Activated CD8-positive, alpha-beta memory T cell treated with anti-CD3 and anti-CD28 coated beads for 4 hours (primary cell): ENCODE measurements at places on chromosomes 5 and 9.

DNA sequence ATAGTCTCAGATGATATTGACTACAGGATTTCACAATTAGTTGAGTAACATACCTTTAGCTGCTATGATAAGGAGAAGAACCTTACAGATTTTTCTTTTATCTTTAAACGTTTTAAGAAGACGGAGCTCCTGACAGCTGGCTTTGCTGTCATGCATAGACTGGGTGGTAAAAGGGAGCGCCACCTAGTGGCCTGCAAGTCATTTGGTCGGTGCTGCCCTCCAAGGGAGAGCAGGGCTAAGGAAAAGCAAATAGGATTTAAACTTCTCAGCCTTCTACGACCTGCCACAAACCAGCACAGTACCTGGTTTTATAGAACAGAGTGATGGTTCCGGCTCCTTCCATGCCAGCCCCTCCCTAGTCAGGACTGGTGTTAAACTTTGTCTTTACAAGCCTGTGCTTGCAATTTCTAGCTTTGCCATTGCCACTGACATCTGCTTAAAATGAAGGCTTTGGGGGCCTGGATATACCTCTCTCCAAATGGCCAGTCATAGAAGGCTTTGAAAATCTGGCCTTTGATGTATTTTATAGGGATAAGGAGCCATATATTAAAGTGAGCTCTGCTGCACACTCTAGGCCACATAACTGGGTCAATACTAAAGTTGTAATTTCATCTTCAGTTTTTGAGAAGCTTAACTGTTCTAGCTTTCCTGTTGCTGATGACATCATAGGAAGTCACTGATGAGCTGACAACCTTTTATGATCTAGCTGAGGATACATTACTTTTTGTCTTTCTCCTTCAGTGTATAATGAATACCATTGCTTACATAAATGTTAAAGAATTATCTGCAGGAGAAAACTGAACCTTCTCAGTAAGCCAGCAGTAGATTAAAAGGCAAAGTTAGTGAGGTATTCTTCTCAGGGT lies 31.1 kb upstream of the ADAMTSL1 start:
- DNase-seq = no peak

DNA sequence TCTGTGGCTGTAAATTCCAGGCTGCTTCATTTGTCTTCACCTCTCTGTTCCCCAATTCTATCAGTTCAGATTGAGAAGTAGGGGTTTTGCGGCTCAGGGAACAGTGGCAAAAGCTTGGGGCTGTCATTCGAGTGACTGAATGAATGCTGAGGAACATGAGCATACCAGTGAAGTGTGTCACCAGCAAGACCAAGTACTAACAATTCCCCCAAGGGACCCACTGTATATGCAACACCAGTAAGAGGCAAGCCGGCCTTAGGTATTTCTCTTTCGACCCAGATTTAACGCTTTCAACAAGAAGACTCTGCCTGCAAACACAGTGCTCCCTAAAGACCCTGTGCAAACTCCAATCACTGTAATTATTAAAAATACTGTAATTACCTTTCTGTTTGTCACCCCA lies 25.8 kb downstream of the KLHL3 start:
- no peak for DNase-seq

GRCh38 chr5:16907270-16907669 lies 28.8 kb downstream of the MYO10 start:
- no peak for DNase-seq

GRCh38 chr5:5981562-5981961 lies 396.8 kb downstream of the MED10 start:
- no peak for DNase-seq

DNA sequence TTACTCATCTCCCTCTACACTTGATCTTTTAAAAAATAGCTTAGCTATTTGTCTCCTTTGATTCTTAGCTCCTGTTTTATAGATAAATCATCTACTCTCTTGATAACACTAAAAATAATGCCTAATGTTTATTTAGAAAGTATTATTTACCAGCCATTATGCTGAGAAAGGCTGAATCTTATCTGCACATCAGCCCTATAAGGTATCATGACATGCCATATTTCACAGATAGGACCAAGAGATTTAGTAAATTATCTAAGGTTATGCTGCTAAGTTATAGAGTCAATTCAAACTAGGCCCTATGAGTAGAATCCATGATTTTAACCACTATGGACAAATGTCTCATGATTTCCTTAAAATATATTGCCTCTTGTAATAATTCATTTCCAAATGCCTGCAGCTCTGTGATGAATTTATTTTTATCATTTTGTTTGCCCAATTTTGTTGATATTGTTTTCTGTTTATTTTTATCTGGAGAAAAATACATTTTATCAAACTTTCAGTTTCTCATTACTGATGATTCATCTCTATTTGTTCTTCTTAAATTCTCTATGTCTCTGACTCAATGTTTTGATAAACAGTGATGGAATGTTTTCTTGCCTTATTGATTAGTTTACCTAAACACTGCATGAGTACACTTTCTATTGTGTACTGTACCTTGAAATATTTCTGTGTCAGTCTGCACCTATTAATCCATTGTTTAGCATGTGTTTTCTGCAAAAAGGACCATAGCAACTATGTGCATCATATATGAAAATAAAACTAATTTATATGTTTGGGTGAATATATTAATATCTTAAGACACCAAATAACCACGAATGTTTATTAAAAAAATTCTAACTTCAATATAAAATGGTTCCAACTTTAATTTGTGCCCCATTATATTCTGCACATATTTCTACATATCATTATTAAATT lies 300.8 kb downstream of the CDH9 start:
- no peak for DNase-seq

DNA sequence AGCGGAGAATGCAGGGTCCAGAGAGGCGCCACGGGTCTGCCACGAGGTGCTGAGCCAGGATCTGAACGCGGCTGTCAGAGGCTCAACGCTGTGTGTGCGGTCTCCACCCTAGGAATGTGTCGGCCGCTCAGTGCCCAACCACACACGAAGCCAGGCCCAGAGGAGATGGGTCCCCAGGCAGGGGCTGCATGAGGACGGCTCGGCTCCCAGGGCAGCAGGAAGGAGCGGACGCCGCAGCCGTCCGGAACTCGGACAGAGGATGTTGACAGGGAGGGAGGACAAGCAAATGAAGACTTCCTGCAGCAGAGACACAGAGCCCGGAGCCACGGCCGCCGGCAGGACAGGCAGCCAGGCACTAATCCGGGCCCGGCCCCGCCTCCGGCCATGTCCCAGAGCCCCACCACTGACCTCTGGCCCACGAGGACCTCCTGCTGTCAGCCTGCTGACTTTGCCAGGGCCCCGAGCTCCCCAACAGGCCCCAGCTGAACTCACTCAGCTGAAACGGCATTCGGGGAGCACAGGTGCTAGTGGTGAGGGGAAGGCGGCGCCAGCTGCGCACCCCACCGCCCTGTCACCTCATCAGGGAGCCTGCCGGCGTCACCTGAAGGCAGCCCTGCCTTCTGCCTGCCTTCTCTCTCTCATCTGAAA lies 12.7 kb downstream of the VAV2 start:
- no peak for DNase-seq

GRCh38 chr5:149902177-149902576 lies 42.4 kb downstream of the PDE6A start:
- DNase-seq = no peak

GRCh38 chr5:101012880-101013279 lies 109.8 kb upstream of the ST8SIA4 start:
- DNase-seq = no peak

- no peak for DNase-seq
These were observed 19.3 kb upstream of the SLC25A51 start for GRCh38 chr9:37923118-37923795.

- DNase-seq = no peak
These were observed 82.7 kb upstream of the PANK3 start for GRCh38 chr5:168661593-168662485.

- DNase-seq = no peak
These were observed 9.9 kb downstream of the LEAP2 start for GRCh38 chr5:132883261-132883834.

GRCh38 chr5:86570427-86571083 lies 47.2 kb upstream of the COX7C start:
- no peak for DNase-seq

DNA sequence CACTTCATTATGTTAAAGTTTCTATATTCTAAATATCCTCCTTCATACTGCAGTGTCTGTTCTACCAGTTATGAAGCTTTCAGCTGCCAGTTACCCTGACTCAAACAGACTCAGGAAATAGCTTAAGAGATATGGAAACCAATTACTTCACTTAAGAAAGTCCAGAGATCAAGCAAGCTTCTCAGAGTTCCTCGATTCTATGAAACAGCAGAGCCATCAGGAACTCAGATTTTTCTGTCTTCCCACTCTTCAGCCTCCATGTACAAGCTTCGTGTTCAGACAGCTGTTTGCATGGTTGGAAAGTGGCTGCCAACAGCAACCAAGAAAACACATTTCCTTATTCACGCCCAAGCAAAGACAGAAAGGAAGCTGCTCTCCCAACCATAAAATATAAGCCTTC lies 216.1 kb downstream of the ACTL7B start:
- DNase-seq = no peak

DNA sequence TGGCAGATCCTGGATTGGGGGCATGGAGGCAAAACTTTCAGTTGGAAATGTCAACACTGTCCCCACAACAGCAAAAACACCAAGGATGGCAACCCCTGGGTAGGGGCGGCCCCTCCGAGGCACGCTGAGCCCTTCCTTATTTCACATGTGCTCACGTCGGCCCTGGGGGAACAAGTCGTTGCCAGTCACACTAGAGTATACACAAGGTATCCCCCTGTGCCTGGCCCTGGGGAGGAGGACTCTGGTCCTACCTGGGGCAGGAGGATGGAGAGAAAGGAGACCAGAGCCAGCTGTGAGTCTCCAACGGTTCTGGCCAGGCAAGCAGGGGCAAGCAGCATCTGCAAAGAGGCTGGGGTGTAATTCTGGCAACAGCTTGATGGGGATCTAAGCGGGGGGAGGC lies 126.9 kb upstream of the FOXD4L5 start:
- no peak for DNase-seq
